T-cell (primary cell): ENCODE measurements at places on chromosomes 13 and 19.
A peak's percentile ranks its signal among the peaks of the same experiment; 100 is the strongest.

- DNase-seq: peak; percentile 65
Measured at GRCh38 chr19:2503521-2504109, 27.7 kb downstream of the GADD45B start.

DNA sequence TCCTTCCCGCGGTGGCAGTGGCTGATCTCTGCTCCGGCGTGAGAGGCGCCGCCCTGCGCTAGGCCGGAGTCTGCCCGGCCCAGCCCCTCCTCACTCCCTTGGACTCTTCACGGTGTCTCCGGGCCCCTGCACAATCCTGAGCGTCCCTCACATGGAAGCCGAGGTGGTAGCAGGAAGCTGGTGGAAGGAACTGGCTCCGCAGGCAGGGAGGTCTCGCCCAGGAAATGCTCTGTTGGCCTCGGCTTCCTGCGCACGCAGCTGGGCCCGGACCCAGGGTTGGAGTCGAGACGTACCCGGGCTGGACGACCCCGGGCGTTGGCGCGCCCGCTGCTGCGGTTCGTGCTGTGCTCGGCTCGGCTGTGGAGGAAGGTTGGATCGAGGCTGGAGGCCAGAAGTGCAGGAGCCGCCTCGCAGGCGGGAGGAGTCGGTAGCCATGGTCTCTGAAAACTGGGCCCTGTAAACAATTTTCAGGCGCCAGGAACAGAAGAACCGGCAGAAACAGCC lies 46.3 kb downstream of the ZNF724 start:
- DNase-seq: no peak

DNA sequence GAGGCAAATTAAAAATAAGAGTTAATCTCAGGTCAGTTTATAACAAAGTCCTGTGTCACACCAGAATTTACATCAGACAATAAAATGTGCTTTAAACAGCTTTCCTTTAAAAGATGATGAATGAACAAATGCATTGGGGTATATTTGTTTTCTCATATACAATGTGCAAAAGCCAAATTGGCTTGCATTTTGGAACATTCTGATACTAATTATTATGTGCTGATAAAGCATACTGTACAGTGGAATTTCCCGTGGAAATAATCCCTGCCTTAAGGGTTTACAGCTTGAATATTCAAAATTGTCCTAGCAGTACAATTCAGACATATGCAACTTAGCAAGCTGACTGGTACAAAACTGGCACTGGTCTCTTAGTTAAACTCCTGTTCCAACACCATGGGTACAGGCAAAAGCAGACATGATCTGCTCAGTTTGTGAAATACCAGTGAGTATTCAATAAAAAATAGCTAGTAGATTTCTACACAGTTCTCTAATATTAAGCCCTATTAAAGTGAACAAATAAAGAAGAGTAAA lies 373.4 kb downstream of the SLITRK1 start:
- DNase-seq: no peak

DNA sequence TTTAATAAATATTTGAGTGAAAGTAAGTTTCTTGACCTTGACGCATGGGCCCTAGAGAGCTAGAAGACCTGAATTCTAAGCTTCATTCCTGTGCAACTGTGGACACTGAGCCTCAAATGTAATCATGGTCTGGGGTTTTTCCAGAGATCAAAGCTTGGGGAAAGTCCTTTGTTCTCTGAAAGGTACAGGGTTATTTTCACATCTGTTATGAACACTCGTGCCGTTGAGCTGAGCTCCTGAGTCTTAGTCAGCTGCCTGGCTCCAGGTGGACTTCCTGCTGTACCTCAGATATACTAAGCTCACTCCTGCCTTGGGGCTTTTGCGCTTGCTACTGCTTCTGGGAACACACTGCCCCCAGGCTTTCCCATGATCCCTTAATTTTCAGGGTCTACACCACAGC lies 7.5 kb upstream of the ZBTB32 start:
- DNase-seq: no peak

- DNase-seq: no peak
Measured at GRCh38 chr19:14575428-14575980, 3.6 kb upstream of the NDUFB7 start.

DNA sequence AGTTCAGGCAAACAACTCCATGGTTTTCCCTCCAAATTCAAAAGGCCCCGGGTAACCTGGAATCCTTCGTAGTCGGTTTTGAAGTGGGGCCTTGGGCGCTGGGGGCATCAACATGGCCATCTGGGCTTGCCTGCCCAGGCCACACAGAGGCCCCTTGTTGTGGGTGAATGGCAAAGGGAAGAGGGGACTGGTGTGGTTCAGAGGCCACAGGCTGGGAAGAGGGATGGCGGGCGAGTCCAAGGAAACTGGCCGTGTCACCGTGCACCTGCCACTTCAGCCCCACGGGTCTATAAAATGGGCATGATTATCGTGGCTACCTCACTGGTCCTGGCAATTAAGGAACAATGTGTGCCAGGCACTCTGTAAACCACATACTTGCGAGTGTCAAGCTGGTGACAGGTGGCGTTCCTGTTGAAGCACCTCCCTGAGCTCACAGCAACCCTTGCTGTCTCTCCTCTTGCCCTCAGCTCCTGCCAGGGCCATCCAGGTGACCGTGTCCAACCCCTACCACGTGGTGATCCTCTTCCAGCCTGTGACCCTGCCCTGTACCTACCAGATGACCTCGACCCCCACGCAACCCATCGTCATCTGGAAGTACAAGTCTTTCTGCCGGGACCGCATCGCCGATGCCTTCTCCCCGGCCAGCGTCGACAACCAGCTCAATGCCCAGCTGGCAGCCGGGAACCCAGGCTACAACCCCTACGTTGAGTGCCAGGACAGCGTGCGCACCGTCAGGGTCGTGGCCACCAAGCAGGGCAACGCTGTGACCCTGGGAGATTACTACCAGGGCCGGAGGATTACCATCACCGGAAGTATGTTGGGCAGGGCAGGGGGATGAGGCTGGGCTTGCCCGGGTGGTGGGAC lies 1.3 kb downstream of the LSR start:
- DNase-seq: no peak

- no peak for DNase-seq
Measured at GRCh38 chr19:44776402-44777096, 1.1 kb upstream of the CBLC start.

GRCh38 chr13:25753976-25754375 lies 297.8 kb downstream of the SHISA2 start:
- no peak for DNase-seq

- no peak for DNase-seq
Measured at GRCh38 chr19:328025-328505, 16.5 kb downstream of the MIER2 start.

DNA sequence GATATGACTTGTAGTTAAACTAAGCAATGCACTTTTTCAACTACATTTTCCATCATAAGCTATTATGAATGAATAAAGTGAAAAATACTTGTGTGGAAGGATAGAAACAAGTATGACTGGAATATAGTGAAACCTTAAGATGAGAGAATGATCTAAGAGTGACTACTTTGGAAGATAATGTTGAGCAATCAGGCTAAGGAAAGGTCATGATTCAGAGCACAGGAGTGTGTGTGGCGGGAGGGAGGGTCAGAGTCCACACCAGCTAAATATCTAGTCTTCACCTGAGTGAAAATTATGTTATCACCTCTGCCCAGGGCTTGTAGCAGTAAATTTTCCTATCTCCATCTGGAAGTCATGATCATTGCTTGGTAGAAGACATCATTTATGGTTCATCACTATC lies 833.4 kb upstream of the ATXN8OS start:
- DNase-seq: no peak

- DNase-seq: no peak
Measured at GRCh38 chr19:5103061-5103701, 134.3 kb downstream of the KDM4B start.

DNA sequence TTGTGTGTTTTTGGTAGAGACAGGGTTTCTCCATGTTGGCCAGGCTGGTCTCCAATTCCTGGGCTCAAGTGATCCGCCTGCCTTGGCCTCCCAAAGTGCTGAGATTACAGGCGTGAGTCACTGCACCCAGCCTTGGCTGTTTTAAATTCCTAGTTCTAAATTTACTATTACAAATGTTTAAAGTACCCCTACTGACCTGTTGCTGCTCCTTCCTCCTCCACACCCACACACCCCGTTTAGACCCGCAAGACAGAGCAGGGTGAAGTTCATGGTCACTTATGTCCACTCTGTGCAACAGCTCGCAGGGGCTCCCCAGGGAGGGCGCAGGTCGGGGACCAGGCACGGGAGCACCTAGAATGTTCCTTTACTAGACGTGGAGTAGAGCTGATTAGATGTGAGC lies 28.7 kb downstream of the TMEM161A start:
- no peak for DNase-seq

DNA sequence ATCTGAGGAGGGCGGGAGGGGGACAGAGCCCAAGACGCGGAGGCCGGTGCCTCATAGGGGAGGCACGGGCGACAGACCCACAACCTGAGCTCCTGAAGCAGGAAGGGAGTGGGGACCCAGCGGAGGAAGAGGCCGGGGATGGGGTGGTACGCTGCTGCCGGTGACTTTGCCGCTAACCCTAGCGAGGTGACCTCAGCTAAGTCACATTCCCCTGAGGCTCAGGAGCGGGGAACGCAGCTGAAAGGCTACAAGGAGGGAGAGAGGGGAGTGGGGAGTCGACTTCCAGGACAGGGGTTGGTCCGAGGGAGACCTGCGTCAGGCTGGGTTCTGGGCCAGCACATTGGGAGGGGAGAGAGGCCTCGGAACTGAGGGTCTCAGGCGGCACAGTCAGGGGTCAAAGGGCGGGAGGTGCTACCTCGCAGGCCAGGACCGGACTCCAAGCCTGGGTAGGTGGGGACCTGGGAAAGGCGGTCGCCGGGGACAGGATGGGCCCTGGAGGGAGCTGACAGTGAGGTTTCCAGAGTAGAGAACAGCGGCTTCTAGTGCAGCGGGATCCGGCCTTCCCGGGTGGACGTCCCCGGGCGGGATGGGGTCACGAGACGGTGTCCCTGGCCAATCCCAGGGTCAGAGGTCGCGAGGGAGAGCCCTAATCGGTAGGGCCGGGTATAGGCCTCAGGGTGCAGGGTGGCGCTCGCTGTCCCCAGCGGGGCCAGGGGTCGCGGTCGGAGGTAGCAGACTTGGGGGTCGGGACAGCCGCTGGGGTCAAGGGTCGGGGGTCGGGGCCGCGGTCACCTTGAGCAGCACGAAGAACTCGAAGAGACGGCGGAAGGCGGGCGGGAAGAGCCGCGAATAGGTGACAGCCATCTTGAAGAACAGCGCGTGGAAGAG lies 699 bp downstream of the TMEM259 start:
- DNase-seq: peak; percentile 50

GRCh38 chr19:41863209-41863931 lies 3.3 kb downstream of the RPS19 start:
- no peak for DNase-seq

- DNase-seq: peak; percentile 74
Measured at GRCh38 chr19:2607712-2608601, 94.5 kb downstream of the GNG7 start.

GRCh38 chr19:21705393-21705792 lies 62.0 kb downstream of the ZNF100 start:
- no peak for DNase-seq

GRCh38 chr19:8487137-8487851 lies 15.1 kb downstream of the PRAM1 start:
- DNase-seq: peak; percentile 42
